ENCODE measurements at places on chromosomes 6 and 20. TPM values are rescaled to one million over a fixed set of nuclear protein-coding genes. Genes with fewer than 3 reads are reported as not detected.

CTCFL gene
- polyA plus RNA-seq: 1.4 TPM

FOXS1 gene
- 3.5 TPM for polyA plus RNA-seq

PI3 gene
- polyA plus RNA-seq: not detected

RAMACL gene
- 3.2 TPM for polyA plus RNA-seq

LY6G6F gene
- 0.44 TPM for polyA plus RNA-seq

NRM gene
- 33.0 TPM for polyA plus RNA-seq

COL19A1 gene
- polyA plus RNA-seq: 3.1 TPM

DST gene
- polyA plus RNA-seq: 173 TPM

GRCh38 chr20:47701612-47702011 lies 83.7 kb downstream of the SULF2 start:
- no peak for DNase-seq

DNA sequence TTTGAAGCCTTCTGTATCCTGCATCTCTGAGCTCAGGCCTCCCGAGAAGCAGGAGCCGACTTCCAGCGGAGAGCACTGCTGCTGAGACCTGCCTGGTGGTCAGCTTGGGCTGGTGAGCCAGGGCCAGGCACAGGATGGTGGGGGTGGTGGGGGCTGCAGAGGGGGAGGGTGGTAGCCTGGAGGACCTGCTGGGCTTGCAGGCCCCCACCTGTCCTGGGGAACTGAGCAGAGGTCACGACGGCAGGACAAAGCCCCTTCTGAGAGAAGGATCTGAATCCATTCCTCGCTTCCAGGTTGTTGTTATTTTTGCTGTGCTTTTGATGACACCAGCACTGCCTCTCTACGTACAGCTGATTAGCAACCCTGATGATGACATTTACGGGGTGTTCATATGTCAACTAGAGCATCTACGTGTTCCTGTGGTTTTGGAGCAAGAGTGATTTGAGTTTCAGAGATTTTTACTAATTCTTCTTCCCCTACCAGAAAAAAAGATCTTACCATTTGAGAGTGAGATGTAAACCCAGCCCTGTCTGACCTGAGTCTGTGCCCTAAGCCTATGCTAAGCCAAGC lies 35.7 kb upstream of the CD93 start:
- DNase-seq: no peak

DNA sequence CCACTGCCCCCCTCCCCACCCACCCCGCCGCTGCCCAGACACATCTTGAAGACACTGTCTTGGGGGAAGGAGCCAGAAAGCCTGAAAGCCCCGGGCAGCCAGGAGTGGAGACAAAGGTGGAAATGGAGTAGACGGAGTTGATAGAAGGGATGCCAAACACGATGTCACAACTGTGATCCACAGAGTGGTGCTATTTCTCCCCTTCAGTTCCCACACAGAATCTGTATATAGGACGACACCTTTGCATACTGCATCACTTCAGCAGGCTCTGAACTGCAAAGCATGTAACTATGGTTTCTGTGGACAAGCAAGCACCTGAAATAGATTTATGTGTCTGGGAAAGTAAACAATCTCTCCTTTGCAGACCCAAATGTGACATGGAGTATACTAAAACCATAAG lies 56.4 kb upstream of the F13A1 start:
- no peak for DNase-seq

GRCh38 chr6:37051138-37052026 lies 45.9 kb downstream of the FGD2 start:
- peak; percentile 54 for DNase-seq

DNA sequence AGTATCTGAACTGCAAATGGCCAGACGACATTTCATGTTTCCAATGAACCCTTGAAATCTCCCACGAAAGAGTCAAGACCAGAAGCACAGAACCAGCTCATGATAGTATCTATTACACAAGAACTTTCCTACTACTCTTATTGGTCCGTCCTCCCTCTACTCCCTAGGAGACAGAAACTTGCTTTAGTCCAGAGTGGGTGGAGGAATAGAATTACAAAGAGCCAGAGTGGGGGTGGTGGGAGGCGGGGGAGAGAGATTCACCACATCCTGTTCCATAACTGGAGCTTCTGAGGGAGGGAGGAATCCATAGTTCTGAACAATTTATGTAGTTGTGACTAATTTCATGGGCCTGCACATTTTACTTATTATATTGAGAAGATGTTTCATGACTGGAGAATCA lies 18.5 kb upstream of the WFDC10A start:
- no peak for DNase-seq

DNA sequence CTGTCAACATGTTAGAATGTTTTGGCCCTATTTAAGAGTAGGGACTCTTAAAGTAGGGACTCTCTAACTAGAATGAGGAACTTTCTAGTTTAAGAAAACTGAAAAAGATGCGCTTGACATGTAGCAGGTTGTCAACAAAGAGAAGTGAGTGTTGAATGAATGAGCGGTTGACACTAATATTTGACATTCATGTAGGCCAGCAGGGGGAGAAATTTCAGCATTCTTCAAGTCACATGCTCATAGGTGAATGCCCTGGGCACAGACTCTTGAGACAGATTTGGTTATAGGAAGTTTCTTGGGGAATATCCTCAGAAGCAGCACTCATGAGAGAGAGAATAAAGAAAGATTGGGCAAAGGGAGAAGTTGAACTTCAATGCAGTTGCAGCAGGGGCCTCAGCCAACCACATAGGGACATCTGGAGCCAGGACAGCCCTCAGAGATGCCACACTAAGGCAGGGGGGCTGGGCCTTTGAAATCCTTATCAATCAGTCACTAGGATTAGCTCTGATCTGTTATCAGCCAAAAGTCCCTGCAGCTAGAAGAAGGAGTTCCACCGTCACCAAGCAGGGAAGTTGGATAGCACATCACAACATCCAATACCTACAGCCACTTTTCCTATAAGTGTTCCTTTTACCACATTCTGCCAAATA lies 145.1 kb upstream of the FKBP1C start:
- no peak for DNase-seq

GRCh38 chr6:39342692-39343395 lies 20.3 kb upstream of the KCNK16 start:
- no peak for DNase-seq

DNA sequence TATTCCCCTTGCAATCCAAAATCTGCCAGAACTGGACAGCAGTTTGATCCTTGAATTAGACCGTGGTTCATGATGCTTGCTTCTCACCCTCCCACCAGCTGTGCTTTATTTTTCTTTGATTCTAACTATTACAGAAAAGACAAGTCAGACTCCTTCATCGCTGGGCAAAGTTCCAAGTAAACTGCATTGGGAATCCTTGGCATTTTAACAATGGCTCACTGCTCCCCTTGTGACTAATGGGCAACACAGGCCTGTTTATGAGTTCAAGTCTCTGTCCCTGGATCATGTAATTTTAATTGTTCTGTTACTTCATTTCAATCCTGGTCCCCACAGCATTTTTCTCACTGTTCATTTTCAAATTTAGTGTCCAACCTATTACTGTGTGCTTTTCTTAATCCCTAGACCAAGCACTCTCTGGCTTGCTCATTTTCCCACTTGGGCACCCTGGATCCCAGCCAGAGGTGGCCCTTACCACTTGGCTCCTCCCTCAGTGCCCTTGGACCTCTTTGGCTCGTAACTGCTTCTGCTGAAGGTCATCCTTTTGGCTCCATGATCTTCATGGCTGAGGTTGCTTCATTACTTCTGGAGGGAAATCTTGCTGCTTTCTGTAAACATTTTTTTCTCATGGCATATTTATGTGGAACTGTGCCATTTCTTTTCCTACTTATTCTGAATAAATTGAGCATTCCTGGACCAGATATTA lies 32.8 kb downstream of the PSMB9 start:
- no peak for DNase-seq

DNA sequence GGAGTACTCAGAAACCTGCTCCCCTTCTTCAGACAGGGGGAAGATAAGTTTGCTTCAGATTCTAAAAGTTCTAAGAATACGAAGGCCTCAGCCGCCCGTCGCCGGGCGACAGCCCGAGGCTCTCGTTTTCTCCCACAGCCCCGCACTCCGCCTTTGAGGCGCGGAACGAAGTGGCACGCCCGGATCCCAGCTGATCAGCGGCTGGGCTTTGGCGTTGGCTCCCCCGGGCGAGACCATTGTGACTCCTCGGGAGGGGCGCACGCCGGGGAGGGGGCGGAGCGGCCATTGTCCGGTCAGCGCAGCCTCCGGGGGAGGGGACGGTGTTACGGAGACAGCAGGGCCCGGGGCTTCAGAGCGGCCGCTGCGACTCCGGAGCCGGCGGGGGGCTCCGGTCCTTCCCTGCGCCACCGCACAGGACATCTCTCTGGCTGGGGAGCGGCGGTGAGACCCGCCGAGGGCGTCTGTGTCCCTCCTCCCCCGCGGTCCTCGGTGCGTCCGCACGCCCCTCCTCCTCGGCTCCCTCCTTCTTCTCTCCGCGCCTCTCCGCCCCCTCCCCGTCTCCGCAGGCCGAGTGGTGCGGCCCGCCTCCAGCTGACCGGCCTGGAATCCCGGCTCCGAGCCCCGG lies at the start of gene ZFAND3:
Gene ZFAND3, plus strand, starts transcription at position 551 of the 625 bp plus-strand sequence. CDS start 219 bp downstream, outside the sequence.
- peak; percentile 96 for DNase-seq

DNA sequence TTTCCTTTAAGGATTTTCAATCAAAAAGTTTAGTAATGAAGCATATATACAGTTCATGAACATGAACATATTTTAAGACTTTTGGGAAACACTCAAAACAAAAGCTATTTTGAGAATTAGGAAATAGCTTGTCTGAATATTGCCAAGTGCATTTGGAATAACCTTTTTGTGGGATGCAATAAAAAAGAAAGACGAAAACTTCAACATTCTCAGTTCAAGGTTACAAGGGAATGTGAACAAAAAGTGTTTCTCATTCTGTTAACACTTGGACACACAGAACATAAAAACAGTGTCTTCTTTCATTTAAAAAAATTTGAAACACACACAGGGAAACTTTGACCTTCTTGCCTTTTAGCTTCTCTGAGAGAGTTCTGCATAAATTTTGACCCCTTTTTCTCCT lies 72.7 kb upstream of the TCF21 start:
- DNase-seq: no peak

GRCh38 chr6:16498237-16498636 lies 259.9 kb downstream of the GMPR start:
- DNase-seq: no peak

- DNase-seq: no peak
Observed at GRCh38 chr20:63149531-63150192, 66.3 kb downstream of the YTHDF1 start.

DNA sequence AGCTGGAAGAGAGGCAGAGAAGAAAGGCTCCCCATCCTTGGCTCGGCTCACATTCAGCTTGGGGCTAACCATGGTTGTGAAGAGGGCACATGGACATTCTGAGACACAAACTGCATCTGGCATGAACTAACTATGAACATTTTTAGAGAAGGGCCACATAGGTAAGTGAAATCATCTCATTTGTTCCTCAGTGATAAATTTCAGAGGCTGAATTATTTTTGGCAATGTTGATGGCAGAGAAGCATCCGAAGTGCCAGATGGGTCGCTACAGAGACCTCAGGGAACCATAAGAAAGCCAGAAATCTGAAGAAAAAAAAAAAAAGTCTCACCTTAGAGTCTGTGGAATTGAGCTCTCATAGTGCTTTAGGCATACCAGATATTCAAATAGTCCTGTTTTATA lies 49.2 kb upstream of the FABP7 start:
- DNase-seq: no peak

Measured in right renal cortex interstitium (tissue), 3 donors.